ENCODE measurements at places on chromosomes 12 and 14. TPM values are rescaled to one million over a fixed set of nuclear protein-coding genes. Genes with fewer than 3 reads are reported as not detected.

DNA sequence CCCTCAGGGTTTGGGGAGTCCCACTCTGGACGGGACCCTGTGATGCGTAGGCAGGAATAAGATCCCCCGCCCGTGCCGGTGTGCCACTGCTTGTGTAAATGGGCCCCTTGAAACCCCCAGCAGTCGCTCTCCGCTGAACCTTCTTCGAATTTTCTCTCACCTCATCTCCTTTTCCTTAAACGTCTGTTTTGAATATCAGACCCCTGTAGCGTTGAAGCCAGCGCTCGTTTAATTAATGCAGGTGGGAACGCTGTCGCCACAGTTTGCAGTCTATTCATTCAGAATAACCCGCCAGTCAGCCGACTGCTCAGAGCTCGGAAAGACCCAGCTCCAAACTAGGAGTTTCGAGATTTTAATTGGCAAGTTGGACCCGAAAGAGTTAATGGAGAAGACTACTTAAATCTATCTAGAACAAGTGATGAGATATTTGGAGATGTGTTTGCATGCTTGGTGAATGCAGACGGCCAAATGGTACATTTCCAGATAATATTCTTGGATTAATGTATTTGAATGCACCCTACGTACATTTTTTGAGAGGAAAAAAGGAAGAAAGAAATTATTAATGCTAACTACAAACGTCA, 739 bp upstream of the PPP2R5E start:
- no peak for DNase-seq

The ZNF140 gene
- total RNA-seq: 8.4 TPM

The OTOGL gene
- not detected for total RNA-seq

GRCh38 chr12:104604995-104605675, 148.4 kb downstream of the CHST11 start:
- no peak for DNase-seq

- DNase-seq: no peak
Observed at GRCh38 chr12:17148706-17149105, 542.7 kb upstream of the LMO3 start.

Measured in activated naive CD4-positive, alpha-beta T cell treated with anti-CD3 and anti-CD28 coated beads, Interleukin-2, amount 50 U/mL, for 72 hours (primary cell).